Osteoblast (primary cell): ENCODE measurements at places on chromosomes 7 and 10. TPM values are rescaled to one million over a fixed set of nuclear protein-coding genes. Genes with fewer than 3 reads are reported as not detected.

DNA sequence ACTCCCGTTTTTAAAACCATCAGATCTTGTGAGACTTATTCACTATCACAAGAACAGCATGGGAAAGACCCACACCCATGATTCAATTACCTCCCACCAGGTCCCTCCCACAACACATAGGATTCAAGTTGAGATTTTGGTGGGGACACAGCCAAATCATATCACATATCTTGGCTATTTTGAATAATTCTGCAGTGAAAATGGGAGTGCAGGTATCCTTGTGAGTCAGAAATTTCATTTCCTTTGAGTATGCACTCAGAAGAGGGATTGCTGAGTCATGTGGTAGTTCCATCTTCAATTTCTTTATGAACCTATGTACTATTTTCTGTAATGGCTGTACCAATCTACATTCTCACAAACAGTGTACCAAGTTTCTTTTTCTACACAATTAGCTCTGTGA is 125.8 kb downstream of the ANKRD7 start:
- DNase-seq = no peak

GRCh38 chr7:4959306-4959705 is 319 bp upstream of the MMD2 start:
- DNase-seq = no peak

GRCh38 chr7:80135309-80136104 is 876 bp downstream of the GNAI1 start:
- DNase-seq = peak; percentile 86

DNA sequence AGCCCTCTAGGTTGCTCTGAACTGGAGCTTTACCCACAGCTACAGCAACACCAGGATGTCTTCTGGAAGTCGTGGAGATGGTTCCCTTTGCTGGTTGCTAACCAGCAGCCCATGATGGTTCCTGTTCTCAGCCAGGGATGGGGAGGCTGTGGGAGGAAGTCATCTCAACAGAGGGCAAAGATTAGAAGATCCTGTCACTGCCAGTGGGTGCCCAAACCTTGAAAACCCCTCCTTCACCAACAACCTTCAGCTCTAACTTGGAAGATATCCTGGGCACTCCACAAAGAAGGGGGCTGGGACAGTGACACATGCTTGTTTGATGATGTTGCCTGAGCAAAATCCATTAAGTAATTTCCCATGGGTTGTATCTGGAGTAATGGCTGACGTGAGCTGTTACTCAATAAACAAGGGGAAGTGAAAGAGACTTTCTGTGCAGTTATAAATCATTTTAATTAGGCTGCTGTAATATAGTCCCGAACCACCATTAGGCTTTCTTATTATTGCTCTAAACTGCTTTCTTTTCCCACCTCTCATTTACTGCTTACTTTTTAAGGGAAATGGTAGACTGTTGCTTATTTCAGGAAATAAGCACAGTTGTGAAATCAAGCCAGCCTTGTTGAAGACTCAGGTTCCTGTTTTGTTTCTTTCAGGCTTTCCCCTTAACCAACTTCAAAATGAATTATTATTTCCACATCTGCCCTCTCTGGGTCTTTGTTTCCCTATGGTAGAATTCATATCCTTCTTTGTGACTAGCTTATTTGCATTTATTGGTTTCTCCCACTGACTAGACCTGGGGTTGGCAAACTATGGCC is 124.8 kb downstream of the PPP1R17 start:
- DNase-seq = peak; percentile 59

DNA sequence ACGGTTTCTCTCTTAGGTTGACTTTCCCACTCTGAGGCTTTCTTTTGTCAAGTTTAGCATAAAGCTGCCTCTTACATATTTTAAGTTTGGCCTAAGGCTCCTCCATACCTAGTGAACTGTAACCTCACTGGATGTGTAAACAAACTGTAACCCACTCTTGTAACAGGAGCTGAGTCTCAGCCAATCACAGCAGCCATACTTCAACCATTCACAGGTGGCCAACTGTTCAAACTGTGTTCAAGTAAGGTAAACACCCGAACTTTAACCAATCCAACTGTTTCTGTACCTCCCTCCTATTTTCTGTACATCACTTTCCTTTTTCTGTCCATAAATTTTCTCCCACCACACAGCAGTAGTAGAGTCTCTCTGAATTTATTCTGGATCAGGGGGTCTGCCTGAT is 7.7 kb upstream of the NRBF2 start:
- DNase-seq = no peak

GRCh38 chr10:70034232-70034631 is 18.4 kb upstream of the MACROH2A2 start:
- no peak for DNase-seq

GRCh38 chr7:111092406-111093236 is 1.7 kb downstream of the LRRN3 start:
- DNase-seq = no peak

- no peak for DNase-seq
These were observed 369.8 kb downstream of the SDK1 start for GRCh38 chr7:3670898-3671297.

GLI3 gene
- 10.9 and 11.9 TPM in 2 replicates for total RNA-seq

CALD1 gene
- total RNA-seq = 1,075 and 1,123 TPM in 2 replicates

CHRM2 gene
- total RNA-seq = under 0.01 and 1.2 TPM in 2 replicates

PRLHR gene
- not detected in 2 replicates for total RNA-seq

UCMA gene
- not detected in 2 replicates for total RNA-seq

AKR1C4 gene
- not detected in 2 replicates for total RNA-seq
